ENCODE measurements at places on chromosomes 7 and 10.

- H3K4me1 ChIP-seq: peaks cover 15% of the 10 kb centered on the region
- H3K27ac ChIP-seq: peak overlapping the region; percentile 73
- no peaks in the 10 kb centered on the region for H3K36me3 ChIP-seq
- H3K27me3 ChIP-seq: no peaks in the 10 kb centered on the region
- no peak for DNase-seq
Measured at GRCh38 chr10:119365773-119366599, 158.6 kb downstream of the GRK5 start.

GRCh38 chr7:97313900-97314299 lies 196.4 kb downstream of the SDHAF3 start:
- no peak for DNase-seq
- no peaks in the 10 kb centered on the region for H3K36me3 ChIP-seq
- H3K27ac ChIP-seq: no peak overlapping the region
- H3K27me3 ChIP-seq: no peaks in the 10 kb centered on the region
- no peak overlapping the region for H3K4me3 ChIP-seq
- no peaks in the 10 kb centered on the region for H3K4me1 ChIP-seq

- H3K36me3 ChIP-seq: no peaks in the 10 kb centered on the region
- no peaks in the 10 kb centered on the region for H3K27me3 ChIP-seq
- peaks cover 45% of the 10 kb centered on the region for H3K4me1 ChIP-seq
- H3K4me3 ChIP-seq: no peak overlapping the region
- no peak overlapping the region for H3K27ac ChIP-seq
Measured at GRCh38 chr7:26684447-26684846, 179.9 kb downstream of the SKAP2 start.

DNA sequence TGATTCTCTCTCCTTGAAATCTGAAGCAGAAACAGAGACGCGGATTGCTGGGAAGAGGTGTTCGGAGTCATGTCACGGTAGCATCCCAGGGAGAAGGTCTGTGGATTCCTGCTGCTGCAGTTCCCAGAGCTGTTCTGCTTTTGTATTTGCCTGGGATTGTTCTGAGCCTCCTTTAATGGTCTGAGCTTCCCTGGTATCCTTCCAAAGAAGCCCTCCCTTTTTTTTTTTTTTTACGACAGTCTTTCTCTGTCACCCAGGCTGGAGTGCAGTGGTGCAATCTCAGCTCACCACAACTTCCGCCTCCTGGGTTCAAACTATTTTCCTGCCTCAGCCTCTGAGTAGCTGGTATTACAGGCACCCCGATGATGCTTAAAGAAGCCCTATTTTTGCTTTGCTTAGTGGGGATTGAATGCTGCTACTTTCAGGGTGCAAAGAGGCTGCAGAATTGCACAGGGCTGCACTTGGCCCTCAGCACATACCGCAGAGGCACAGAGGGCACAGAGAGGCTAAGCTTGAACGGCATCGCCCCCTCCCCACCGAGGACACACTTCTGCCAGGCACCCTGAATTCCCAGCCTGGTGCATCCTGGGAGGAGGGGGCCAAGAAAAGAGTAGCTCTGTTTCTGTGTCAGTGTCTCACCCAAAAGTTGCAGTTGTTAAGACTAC lies 208.6 kb upstream of the GALNT17 start:
- no peak for DNase-seq
- H3K4me3 ChIP-seq: no peak overlapping the region
- peaks cover 6% of the 10 kb centered on the region for H3K4me1 ChIP-seq
- H3K36me3 ChIP-seq: no peaks in the 10 kb centered on the region
- peaks cover 8% of the 10 kb centered on the region for H3K27me3 ChIP-seq
- H3K27ac ChIP-seq: no peak overlapping the region
